ENCODE measurements at places on chromosomes 1 and 21.

DNA sequence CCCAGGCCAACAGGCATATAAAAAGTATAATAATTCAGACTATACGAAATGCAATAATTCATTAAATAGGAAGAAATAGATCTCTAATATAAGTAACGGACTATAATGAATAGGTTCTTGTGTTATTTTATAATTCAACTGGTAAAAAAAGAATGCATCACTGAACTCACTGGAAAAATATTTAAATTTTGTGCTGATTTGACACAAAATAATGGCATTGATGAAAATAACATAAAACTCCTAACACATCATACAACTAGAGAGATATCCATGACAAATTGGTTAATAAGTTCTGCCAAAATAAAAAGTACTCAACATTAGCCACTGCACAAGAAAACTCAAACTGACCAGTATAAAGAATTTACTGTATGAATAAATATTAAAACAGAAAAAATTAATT lies 57.1 kb upstream of the RAB4A start:
- DNase-seq = no peak

GRCh38 chr21:44815225-44815624 lies 2.6 kb downstream of the SUMO3 start:
- DNase-seq = no peak

DNA sequence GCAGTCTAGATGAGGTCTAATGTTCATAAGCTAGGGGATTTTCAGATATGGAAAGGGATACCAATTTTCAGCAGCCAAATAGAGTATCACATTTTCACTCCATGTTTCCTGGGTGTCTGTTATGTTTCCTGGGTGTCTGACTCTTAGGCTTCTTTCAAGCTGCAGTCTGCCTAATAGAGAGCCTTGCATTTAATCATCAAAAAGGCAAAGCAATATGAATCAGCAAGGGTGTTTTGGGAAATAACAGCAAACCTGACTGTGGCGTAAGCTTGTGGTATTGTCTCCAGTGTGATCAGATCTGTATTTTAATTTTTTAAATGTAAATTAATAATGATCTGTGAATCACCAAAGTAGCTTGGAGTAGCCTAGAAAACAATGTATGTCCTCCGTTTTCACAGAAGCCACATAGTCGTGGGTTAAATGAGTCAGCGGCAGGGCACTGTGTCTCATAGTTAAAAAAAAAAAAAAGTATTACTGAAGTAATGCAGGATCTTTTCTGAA lies 10.4 kb downstream of the LGALS8 start:
- DNase-seq = peak; percentile 60

GRCh38 chr1:97277891-97278654 lies 556.5 kb downstream of the PTBP2 start:
- peak; percentile 47 for DNase-seq

GRCh38 chr1:206891412-206891811 lies 5.8 kb upstream of the IL24 start:
- DNase-seq = no peak

GRCh38 chr1:216293683-216294082 lies 129.6 kb downstream of the USH2A start:
- no peak for DNase-seq

Data from AG08395 (cell line).